ENCODE measurements at places on chromosomes 7 and 10. TPM values are rescaled to one million over a fixed set of nuclear protein-coding genes. Genes with fewer than 3 reads are reported as not detected.

The C10orf62 gene
- total RNA-seq: not detected

The PLAC9 gene
- total RNA-seq: 221 TPM

The CRPPA gene
- not detected for total RNA-seq

The MSMB gene
- not detected for total RNA-seq

The CNPY1 gene
- not detected for total RNA-seq

The SAMD8 gene
- total RNA-seq: 16.5 TPM

The AGAP5 gene
- total RNA-seq: 0.32 TPM

The SPDYE11 gene
- total RNA-seq: not detected

The CUZD1 gene
- total RNA-seq: not detected

The GPR85 gene
- not detected for total RNA-seq

The TAS2R38 gene
- total RNA-seq: not detected

The RGR gene
- not detected for total RNA-seq

The CYP2W1 gene
- total RNA-seq: not detected

The FOXI2 gene
- not detected for total RNA-seq

The SH2D4B gene
- not detected for total RNA-seq

The MACC1 gene
- total RNA-seq: not detected

The OR2A42 gene
- total RNA-seq: not detected

The ELMO1 gene
- total RNA-seq: 40.8 TPM

The CDK14 gene
- total RNA-seq: 5.1 TPM

The SEMA4G gene
- total RNA-seq: 2.1 TPM

The UCN3 gene
- total RNA-seq: not detected

The FXYD4 gene
- not detected for total RNA-seq

The POLL gene
- 17.1 TPM for total RNA-seq

The KCNMA1 gene
- 28.6 TPM for total RNA-seq

The VOPP1 gene
- 78.8 TPM for total RNA-seq

The NEBL gene
- 0.21 TPM for total RNA-seq

The LIPN gene
- not detected for total RNA-seq

The ELAPOR2 gene
- total RNA-seq: 1.1 TPM

The FAM237B gene
- total RNA-seq: not detected
